ENCODE measurements at places on chromosomes 12 and 14. TPM values are rescaled to one million over a fixed set of nuclear protein-coding genes. Genes with fewer than 3 reads are reported as not detected.

Gene IGF1
- 0.07 TPM for polyA plus RNA-seq

DNA sequence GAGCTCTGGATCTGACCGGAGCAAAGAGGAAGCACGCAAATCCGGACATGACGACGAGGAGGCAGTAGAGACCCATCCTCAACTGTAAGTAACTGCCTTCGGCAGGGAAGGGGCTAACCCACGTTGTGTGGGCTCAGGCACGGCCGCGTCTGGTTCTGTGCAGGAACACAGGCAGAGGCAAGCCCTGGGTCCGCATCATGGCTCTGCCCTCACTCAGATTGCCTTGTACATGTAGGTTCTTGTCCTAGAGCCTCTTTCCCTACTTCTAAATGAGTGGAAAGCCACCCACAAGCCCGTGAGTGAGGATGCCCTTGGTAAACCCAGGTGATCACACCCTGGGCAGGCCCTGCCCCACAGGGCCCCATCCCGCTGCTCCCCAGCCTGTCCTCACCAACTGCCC lies 8.9 kb upstream of the RPLP0 start:
- no peaks in the 10 kb centered on the region for H3K4me1 ChIP-seq
- no peak for DNase-seq
- H3K4me3 ChIP-seq: no peak overlapping the region
- H3K27ac ChIP-seq: no peak overlapping the region
- no peaks in the 10 kb centered on the region for H3K27me3 ChIP-seq

GRCh38 chr12:26272851-26273250 lies 77.5 kb downstream of the SSPN start:
- H3K27me3 ChIP-seq: no peaks in the 10 kb centered on the region
- peaks cover 48% of the 10 kb centered on the region for H3K4me1 ChIP-seq
- peak overlapping the region; percentile 98 for H3K27ac ChIP-seq
- no peaks in the 10 kb centered on the region for H3K36me3 ChIP-seq
- no peak for DNase-seq

DNA sequence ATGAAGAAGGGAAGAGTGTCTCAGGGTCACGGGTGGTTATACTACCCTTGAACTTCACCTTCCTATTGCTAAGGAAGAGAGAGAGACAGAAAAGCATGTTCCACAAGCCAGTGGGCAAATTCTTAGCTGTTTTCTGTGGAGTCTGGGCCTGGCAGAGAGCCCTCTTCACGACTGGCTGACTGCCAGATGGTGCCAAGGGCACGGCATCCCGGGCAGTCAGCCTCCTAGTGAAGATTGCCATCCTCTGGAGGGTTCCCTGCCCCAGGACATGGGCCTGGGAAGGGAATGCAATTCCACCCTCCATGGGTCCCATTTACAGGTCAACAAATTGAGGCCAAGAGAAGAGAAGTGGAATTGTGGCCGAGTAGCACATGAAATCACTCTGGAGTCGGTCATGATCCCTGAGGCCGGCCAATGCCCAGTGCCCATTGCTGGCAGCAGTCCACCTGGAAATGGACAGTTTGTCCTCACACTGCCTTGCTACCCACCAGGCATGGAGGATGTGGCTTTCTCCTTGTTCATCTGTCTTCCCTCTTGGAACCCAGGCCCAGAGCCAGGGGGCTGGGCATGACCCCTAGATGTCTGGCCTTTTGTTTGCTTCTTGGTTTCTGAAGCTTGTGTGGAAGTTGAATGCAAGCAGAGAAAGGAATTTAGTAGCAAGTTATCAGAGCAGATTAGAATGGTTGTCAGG lies 9.9 kb downstream of the TUNAR start:
- H3K36me3 ChIP-seq: no peaks in the 10 kb centered on the region
- H3K4me3 ChIP-seq: no peak overlapping the region
- H3K4me1 ChIP-seq: peaks cover 35% of the 10 kb centered on the region
- H3K27me3 ChIP-seq: no peaks in the 10 kb centered on the region
- H3K27ac ChIP-seq: peak overlapping the region; percentile 44
- DNase-seq: peak; percentile 57

DNA sequence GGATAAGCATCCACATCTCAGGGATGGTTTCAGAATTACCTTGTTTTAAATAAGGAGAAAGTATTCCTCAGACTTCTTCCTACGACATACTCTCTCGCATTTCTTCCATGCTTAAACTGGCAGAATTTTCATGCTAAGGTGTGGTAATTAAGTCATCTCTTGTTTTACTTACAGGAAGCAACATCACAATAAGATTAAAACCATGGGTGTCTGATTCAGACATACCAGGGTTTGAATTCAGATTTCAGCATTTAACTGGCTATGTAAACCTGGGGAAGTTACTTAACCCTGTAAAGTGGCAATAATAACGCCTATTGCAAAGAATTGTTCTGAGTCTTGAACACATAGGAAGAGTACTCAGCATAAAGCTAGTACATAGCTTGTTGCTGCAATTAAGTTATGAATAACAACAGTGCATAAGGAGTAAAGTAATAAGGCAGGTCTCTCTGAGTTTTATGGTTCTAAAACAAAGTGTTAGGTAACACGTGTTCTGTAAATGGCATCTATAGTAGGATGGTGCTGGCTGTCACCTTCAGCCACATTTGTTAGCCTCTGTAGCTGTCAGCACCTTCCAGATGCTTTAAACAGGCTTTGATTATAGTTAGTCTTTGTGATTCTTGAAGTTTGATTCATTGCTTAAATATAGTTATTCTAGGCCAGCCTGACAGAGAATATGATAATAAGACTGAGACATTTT lies 38.8 kb downstream of the IFT43 start:
- no peak for DNase-seq
- H3K4me3 ChIP-seq: no peak overlapping the region
- no peaks in the 10 kb centered on the region for H3K4me1 ChIP-seq
- H3K36me3 ChIP-seq: peaks cover 38% of the 10 kb centered on the region

GRCh38 chr14:99141236-99141635 lies 130.8 kb downstream of the BCL11B start:
- DNase-seq: no peak
- H3K36me3 ChIP-seq: no peaks in the 10 kb centered on the region
- H3K4me3 ChIP-seq: no peak overlapping the region

DNA sequence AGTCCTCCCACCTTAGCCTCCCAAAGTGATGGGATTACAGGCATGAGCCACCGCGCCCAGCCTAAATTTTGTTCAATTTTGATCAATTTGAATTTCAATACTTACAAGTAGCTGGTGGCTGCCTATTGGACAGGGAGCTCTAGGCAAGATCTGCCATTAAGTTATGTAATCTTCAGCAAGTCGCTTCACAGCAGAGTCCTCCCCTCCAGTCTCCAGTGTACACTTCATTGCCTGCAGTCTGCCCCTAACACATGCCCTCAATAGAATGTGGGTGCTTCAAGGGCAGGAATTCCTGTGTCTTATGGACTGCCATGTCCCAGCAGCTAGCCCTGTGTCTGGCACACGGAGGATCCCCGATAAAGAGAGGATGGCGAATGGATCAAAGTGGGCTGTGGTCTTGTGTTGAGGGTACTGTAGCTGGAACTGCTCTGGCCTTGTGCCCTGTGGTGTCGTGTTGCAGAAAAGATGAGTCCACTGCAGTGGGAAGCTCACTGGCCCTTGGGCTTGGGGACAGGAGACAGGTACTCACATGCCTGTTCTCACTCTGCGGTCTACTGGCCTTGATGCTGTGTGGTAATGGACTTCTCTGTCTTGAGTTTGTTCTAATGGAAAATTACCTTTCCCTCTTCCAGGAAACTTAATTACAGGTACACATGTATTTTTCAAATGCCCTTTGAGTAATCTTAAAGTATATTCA lies 67.6 kb downstream of the TECPR2 start:
- H3K4me3 ChIP-seq: no peak overlapping the region
- H3K4me1 ChIP-seq: no peaks in the 10 kb centered on the region
- no peak for DNase-seq
- no peak overlapping the region for H3K27ac ChIP-seq

DNA sequence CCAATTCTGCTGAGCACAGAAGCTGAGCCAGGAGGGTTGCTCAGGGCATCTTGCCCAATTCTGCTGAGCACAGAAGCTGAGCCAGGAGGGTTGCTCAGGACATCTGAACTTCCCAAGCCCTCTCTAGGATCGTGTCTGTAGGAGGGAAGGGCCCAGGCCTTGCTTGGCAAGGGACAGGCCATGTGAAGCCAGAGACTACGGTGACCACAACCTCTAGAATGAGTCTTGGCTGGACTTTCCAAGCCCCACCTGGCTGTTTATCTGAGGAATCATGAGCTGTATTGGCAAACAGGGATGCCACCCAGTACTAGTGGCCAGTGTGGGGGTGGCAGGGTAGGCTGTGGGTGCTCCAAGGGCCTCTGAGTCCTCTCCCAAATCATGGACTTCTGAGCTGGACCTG lies 7.7 kb upstream of the SERPINA6 start:
- no peaks in the 10 kb centered on the region for H3K36me3 ChIP-seq
- H3K27me3 ChIP-seq: no peaks in the 10 kb centered on the region
- H3K4me3 ChIP-seq: no peak overlapping the region
- H3K4me1 ChIP-seq: no peaks in the 10 kb centered on the region

DNA sequence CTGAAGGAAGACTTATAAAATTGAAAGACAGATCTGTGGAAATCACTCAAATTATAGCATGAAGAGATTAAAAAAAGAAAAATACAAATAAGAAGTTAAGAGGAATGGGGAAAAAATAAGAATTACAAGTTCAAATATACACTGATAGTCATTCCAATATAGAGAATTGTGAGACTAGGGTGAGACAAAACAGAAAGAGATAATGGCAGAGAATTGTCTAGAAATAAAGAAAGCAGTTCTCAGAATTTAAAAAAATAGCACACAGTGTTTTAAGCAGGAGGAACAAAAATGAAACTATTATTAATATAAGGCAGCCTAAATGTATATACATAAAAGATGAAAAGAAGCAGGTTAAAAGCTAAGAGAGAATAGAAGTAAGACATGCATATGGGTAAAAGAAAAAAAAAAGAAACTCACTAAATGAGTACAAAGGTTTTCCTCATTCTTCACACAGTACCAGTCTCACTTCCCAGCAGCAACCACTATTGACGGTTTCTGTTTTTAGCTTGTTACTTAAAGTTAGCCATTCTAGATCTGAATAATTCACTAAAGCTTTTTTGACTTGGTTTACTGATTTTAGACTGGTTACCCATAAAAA lies 31.1 kb downstream of the SLC38A4 start:
- no peak overlapping the region for H3K27ac ChIP-seq
- H3K36me3 ChIP-seq: peaks cover 64% of the 10 kb centered on the region
- no peak overlapping the region for H3K4me3 ChIP-seq
- H3K27me3 ChIP-seq: no peaks in the 10 kb centered on the region
- no peak for DNase-seq
- H3K4me1 ChIP-seq: no peaks in the 10 kb centered on the region

DNA sequence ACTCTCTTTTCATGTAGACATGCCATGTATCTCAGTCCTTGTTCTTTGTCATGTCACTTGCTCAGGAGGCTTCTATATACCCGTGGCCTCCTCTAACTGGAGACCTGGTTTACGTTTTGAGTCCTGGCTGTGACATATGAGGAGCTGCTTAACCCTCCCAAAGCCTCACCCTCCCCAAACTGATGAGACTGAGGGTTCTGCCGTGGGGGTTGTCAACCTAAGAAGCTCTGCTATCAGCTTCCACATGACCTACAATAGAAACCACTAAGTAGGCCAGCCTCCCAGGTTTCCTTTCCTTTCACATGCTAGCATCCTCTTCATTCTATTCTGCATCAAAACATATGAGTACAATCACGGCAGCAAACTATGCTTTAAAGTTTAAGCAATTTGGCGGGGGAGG lies 76.8 kb upstream of the WSCD2 start:
- H3K27me3 ChIP-seq: no peaks in the 10 kb centered on the region
- H3K4me1 ChIP-seq: peaks cover 10% of the 10 kb centered on the region
- no peak for DNase-seq

GRCh38 chr14:69581316-69581935 lies 6.8 kb upstream of the CCDC177 start:
- H3K4me1 ChIP-seq: no peaks in the 10 kb centered on the region
- no peak overlapping the region for H3K4me3 ChIP-seq
- H3K27me3 ChIP-seq: peaks cover 6% of the 10 kb centered on the region
- no peak overlapping the region for H3K27ac ChIP-seq
- no peaks in the 10 kb centered on the region for H3K36me3 ChIP-seq

- peaks cover 22% of the 10 kb centered on the region for H3K36me3 ChIP-seq
- DNase-seq: no peak
- no peaks in the 10 kb centered on the region for H3K27me3 ChIP-seq
- peaks cover 7% of the 10 kb centered on the region for H3K4me1 ChIP-seq
- no peak overlapping the region for H3K4me3 ChIP-seq
- H3K27ac ChIP-seq: no peak overlapping the region
These were observed 203.7 kb downstream of the ETV6 start for GRCh38 chr12:11853126-11853525.

DNA sequence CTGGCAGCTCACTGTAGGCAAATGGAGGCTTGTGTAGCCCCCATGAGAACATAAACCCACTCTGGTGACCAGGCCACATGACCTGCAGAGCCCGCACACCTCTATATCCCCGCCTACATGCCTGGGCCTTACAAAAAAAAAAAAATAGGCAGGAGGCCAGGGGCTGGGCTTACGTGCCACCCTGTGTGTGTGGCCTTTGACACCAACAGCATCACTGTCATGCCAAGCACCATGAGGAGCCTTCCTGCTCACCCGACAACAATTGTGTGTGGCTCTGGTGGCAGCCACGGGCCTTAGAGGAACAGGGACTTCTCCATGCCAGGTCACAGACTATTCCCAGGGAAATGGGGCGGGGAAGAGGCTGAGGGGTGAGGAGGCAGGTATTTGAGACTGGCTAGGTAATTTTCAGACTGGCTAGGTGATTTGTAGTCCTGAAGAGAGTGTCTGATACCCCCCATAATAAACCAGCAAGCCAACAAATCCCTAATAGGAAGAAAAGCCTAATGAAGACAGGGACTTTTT lies 140.0 kb downstream of the DPF3 start:
- H3K27me3 ChIP-seq: no peaks in the 10 kb centered on the region
- H3K4me1 ChIP-seq: no peaks in the 10 kb centered on the region
- no peak for DNase-seq
- H3K36me3 ChIP-seq: no peaks in the 10 kb centered on the region
